ENCODE measurements at places on chromosomes 7 and 10. TPM values are rescaled to one million over a fixed set of nuclear protein-coding genes. Genes with fewer than 3 reads are reported as not detected.

GRCh38 chr10:77604063-77604462 lies 33.5 kb downstream of the KCNMA1 start:
- H3K36me3 ChIP-seq, result no peaks in the 10 kb centered on the region
- DNase-seq, result no peak
- no peak overlapping the region for H3K4me3 ChIP-seq
- H3K27ac ChIP-seq, result no peak overlapping the region

- no peaks in the 10 kb centered on the region for H3K36me3 ChIP-seq
- H3K4me1 ChIP-seq, result no peaks in the 10 kb centered on the region
- no peak overlapping the region for H3K27ac ChIP-seq
- H3K4me3 ChIP-seq, result no peak overlapping the region
- H3K27me3 ChIP-seq, result no peaks in the 10 kb centered on the region
Measured at GRCh38 chr10:52483587-52483986, 169.5 kb downstream of the DKK1 start.

- no peaks in the 10 kb centered on the region for H3K4me1 ChIP-seq
- H3K4me3 ChIP-seq, result no peak overlapping the region
- no peaks in the 10 kb centered on the region for H3K36me3 ChIP-seq
Measured at GRCh38 chr10:35058134-35058533, 32.0 kb downstream of the CUL2 start.

DNA sequence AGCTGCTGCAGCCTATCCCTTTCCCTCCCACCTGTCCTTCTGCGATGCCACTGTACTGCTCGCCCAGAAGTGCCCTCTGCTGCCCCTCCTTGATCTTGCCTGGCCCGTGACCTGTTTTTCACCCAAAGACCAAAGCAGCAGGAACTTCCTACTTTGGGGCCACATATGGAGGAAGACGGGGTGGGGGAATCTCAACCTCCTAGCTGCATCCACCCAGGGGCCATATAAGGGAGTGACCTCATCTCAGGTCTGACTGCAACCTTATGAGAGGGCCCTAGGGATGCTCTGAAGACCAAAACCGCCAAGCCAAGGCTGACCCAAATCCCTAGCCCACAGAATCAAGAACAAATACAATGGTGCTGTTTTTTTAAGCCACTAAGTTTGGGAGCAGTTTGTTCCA lies 15.7 kb downstream of the PRKCQ start:
- H3K27me3 ChIP-seq, result no peaks in the 10 kb centered on the region
- no peak for DNase-seq
- no peaks in the 10 kb centered on the region for H3K36me3 ChIP-seq
- no peaks in the 10 kb centered on the region for H3K4me1 ChIP-seq
- H3K4me3 ChIP-seq, result no peak overlapping the region
- H3K27ac ChIP-seq, result no peak overlapping the region

- H3K36me3 ChIP-seq, result no peaks in the 10 kb centered on the region
- DNase-seq, result no peak
- H3K4me3 ChIP-seq, result no peak overlapping the region
Measured at GRCh38 chr7:157358041-157358752, 21.4 kb downstream of the DNAJB6 start.

DNA sequence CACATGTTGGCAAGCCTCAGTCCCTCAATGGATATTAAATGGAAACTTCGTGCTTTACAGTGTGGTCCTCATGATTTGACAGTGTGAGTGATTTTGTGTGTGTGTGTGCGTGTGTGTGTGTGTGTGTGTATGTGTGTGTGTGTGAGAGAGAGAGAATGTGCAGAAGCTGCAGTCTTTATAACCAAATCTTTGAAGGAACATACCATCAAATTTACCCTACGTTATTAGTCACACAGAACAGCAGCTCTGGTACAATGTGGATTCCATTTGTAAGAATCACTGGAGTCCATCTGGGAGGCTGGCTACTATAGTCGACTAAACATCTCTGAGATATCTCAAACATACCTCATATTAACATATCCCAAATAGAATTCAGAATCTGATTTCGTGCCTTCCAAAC lies 928.0 kb upstream of the POT1 start:
- DNase-seq, result no peak
- no peaks in the 10 kb centered on the region for H3K27me3 ChIP-seq
- H3K36me3 ChIP-seq, result no peaks in the 10 kb centered on the region

DNA sequence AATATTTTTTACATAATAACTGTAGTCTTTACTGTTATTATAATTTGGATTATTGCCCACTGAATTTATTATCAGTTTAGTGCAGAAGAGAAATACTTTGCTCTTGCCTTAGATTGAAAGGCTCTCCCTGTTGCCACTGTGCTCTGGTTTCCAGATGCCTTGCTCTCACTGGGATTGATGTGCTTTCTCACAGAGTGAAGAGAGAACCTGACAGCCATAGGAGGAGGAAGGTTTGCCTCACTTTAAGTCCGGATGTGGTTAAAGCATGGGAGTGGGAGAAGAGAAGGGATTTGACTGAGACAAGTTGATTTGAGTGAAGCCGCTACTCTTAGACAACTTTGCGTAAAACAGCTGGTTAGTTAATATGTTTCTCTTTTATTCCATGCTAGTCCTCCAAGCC lies 68.2 kb upstream of the RPA3 start:
- H3K27me3 ChIP-seq, result no peaks in the 10 kb centered on the region
- H3K4me3 ChIP-seq, result no peak overlapping the region
- H3K36me3 ChIP-seq, result no peaks in the 10 kb centered on the region
- no peaks in the 10 kb centered on the region for H3K4me1 ChIP-seq
- no peak overlapping the region for H3K27ac ChIP-seq
- DNase-seq, result no peak

- no peak overlapping the region for H3K4me3 ChIP-seq
- no peaks in the 10 kb centered on the region for H3K4me1 ChIP-seq
- DNase-seq, result no peak
- H3K27me3 ChIP-seq, result no peaks in the 10 kb centered on the region
Measured at GRCh38 chr10:86294346-86295265, 72.0 kb downstream of the GRID1 start.

GRCh38 chr10:10796061-10796773 lies 221.5 kb upstream of the CELF2 start:
- peak overlapping the region; percentile 93 for H3K27ac ChIP-seq
- no peaks in the 10 kb centered on the region for H3K27me3 ChIP-seq
- no peaks in the 10 kb centered on the region for H3K36me3 ChIP-seq
- H3K4me1 ChIP-seq, result no peaks in the 10 kb centered on the region

GRCh38 chr10:28840971-28841370 lies 163.7 kb downstream of the BAMBI start:
- no peak for DNase-seq
- no peaks in the 10 kb centered on the region for H3K4me1 ChIP-seq
- H3K27ac ChIP-seq, result peak overlapping the region; percentile 79

DNA sequence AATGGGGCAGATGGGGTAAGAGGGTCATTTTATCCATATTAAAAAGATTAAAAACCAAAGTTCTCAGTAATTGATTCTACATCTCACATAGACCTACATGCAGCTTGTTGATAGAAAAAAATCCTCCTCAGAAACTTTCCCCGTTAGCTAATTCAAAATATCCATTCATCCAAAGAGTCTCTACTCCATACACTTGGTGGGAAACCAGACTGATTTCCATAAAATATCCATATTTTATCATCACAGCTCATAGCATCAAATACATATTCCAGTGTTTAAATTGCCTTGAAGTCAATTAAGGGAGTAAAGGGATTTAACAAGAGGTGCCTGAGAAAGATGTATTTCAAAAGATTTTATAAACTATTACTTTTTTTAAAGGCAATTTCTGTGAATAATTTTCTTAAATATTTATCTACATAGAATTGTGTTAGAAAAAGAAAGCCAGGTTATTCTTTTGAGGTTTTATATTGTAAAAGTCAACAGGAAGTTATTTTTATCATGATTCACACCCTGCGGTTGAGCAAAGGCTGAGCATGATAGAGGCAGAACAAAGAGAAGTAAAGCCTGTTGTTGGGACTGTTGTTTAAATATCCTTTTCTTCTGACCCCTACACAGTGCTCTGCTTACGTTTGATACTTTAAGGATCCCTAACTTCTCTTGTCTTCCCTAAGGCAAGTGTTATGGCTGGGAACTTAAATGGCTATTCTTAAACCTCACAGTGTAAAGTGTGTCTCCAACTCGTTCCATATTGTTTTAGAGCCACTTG lies 266.7 kb downstream of the PRKG1 start:
- no peaks in the 10 kb centered on the region for H3K27me3 ChIP-seq
- H3K4me3 ChIP-seq, result no peak overlapping the region
- no peak for DNase-seq
- no peaks in the 10 kb centered on the region for H3K4me1 ChIP-seq
- H3K27ac ChIP-seq, result no peak overlapping the region

- no peaks in the 10 kb centered on the region for H3K4me1 ChIP-seq
- no peaks in the 10 kb centered on the region for H3K27me3 ChIP-seq
- H3K36me3 ChIP-seq, result no peaks in the 10 kb centered on the region
- no peak overlapping the region for H3K27ac ChIP-seq
- peak; percentile 5 for DNase-seq
- no peak overlapping the region for H3K4me3 ChIP-seq
Measured at GRCh38 chr7:45180084-45180986, 22.7 kb downstream of the RAMP3 start.

- H3K27ac ChIP-seq, result no peak overlapping the region
- H3K4me1 ChIP-seq, result peaks cover 3% of the 10 kb centered on the region
- no peak overlapping the region for H3K4me3 ChIP-seq
- no peak for DNase-seq
- H3K27me3 ChIP-seq, result no peaks in the 10 kb centered on the region
- no peaks in the 10 kb centered on the region for H3K36me3 ChIP-seq
Measured at GRCh38 chr10:30026080-30026479, 33.3 kb downstream of the JCAD start.

- H3K27ac ChIP-seq, result no peak overlapping the region
- H3K36me3 ChIP-seq, result peaks cover 2% of the 10 kb centered on the region
- H3K27me3 ChIP-seq, result no peaks in the 10 kb centered on the region
- DNase-seq, result no peak
Measured at GRCh38 chr7:20279979-20280378, 50.7 kb upstream of the ITGB8 start.

- no peaks in the 10 kb centered on the region for H3K27me3 ChIP-seq
- DNase-seq, result no peak
- H3K27ac ChIP-seq, result no peak overlapping the region
Measured at GRCh38 chr7:79060498-79060897, 393.0 kb downstream of the MAGI2 start.

DNA sequence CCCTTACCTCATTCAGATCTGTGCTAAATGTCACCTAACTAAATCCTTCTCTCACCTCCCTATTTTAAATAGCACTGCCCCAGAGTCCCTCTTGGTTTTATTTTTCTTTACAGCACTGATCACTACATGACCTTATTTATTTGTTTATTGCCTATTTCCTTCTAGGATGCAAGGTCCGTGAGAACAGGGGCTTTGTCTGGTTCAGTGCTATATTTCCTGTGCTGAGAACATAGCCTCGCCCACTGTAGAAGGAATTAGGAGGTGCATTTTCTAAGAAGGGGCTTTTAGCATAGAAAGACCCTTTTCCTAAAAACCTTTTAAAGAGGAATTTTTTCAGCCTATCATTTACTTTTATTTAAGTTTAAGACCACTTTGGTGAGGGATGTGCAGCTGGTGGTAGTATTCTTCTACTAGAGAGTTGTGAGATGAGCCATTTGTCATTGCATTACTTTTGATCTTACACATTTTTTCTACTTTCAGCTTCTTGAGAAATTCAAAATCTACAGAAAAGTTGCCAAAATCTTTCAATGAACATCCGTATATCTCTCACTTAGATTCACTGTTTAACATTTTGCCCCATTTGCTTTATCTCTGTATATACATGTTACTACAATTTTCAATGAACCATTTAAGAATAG lies 13.5 kb upstream of the PCGF5 start:
- no peaks in the 10 kb centered on the region for H3K27me3 ChIP-seq
- DNase-seq, result no peak
- no peak overlapping the region for H3K27ac ChIP-seq

GRCh38 chr7:35802102-35802466 lies 1.2 kb downstream of the SEPTIN7 start:
- H3K27me3 ChIP-seq, result no peaks in the 10 kb centered on the region
- H3K4me3 ChIP-seq, result peak overlapping the region; percentile 90
- H3K4me1 ChIP-seq, result no peaks in the 10 kb centered on the region
- no peaks in the 10 kb centered on the region for H3K36me3 ChIP-seq

DNA sequence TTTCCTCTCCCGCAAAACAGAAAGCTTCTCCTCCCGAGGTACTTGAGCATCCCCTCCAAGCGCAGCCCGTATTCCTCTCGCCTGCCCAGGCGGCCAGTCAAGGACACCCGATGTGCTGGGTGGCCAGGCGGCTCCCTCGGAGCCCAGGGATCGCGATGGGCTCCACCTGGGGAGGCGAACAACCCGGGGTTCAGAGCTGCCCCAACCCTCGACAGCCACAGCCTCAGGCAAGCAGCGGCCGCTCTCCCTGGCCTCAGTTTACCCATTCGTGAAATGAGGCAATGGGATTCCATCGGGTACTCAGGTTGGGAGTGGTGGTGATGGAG lies 147.4 kb downstream of the CYP26A1 start:
- no peaks in the 10 kb centered on the region for H3K36me3 ChIP-seq
- no peaks in the 10 kb centered on the region for H3K27me3 ChIP-seq
- DNase-seq, result no peak
- no peak overlapping the region for H3K27ac ChIP-seq
- no peaks in the 10 kb centered on the region for H3K4me1 ChIP-seq

DNA sequence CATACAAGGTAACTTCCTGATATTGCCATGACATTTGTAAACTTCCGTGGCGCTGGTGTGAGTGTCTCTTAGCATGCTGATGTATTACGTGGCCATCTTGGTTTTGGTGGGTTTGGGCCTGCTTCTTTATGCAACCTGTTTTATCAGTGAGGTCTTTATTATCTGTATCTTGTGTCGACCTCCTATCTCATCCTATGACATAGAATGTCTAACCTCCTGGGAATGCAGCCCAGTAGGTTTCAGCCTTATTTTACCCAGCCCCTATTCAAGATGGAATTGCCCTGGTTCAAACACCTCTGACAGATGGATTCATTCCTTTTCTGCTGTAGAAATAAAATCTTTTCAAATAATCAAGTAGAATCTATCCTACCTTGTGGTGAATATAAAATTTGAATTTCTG lies 23.0 kb upstream of the GPR141 start:
- no peaks in the 10 kb centered on the region for H3K36me3 ChIP-seq
- no peak overlapping the region for H3K27ac ChIP-seq
- no peaks in the 10 kb centered on the region for H3K27me3 ChIP-seq
- no peak for DNase-seq
- no peaks in the 10 kb centered on the region for H3K4me1 ChIP-seq

- no peaks in the 10 kb centered on the region for H3K36me3 ChIP-seq
- DNase-seq, result no peak
- no peak overlapping the region for H3K4me3 ChIP-seq
- H3K27me3 ChIP-seq, result no peaks in the 10 kb centered on the region
Measured at GRCh38 chr10:21184216-21184615, 287.1 kb upstream of the NEBL start.

UTF1 gene
- total RNA-seq, result not detected

ATP6V1F gene
- 86.7 TPM for total RNA-seq

CFAP70 gene
- 1.5 TPM for total RNA-seq

MYL10 gene
- not detected for total RNA-seq

CAV1 gene
- 268 TPM for total RNA-seq

HEPACAM2 gene
- total RNA-seq, result not detected

CXCL12 gene
- total RNA-seq, result 146 TPM

OPN1SW gene
- not detected for total RNA-seq

SPDYE6 gene
- total RNA-seq, result not detected

TMEM236 gene
- total RNA-seq, result not detected

OIT3 gene
- 0.27 TPM for total RNA-seq

PNLIPRP1 gene
- total RNA-seq, result not detected

FZD1 gene
- 39.3 TPM for total RNA-seq

SSMEM1 gene
- total RNA-seq, result not detected

CCAR1 gene
- total RNA-seq, result 45.0 TPM

ASB4 gene
- total RNA-seq, result not detected

STK31 gene
- 2.1 TPM for total RNA-seq

TDRD1 gene
- not detected for total RNA-seq

Data from uterus (tissue), 4 donors.